Uterus (tissue), 4 donors: ENCODE measurements at places on chromosomes 2 and 18. TPM values are rescaled to one million over a fixed set of nuclear protein-coding genes. Genes with fewer than 3 reads are reported as not detected.

DNA sequence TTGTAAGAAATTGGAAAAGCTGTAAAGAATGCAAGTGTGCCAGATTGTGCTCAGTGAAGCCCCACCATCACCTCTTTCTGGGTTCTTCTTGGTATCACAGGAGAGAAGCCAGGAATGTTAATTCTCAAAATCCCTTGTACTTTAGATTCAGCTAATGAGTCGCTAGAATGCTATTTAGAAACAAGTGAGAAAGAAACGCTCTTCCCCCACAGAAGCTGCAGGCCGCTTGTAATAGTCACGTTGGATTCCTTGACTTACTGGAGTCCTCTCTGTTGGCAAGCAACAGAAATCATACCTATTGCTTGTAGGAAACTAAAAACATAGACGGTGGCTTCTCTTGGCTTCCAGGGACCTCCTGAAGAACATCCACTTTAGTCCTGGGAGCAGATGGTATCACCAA, 375.6 kb upstream of the LRATD1 start:
- no peaks in the 10 kb centered on the region for H3K27me3 ChIP-seq
- H3K36me3 ChIP-seq = no peaks in the 10 kb centered on the region
- no peak overlapping the region for H3K4me3 ChIP-seq
- H3K27ac ChIP-seq = no peak overlapping the region
- no peak for DNase-seq

DNA sequence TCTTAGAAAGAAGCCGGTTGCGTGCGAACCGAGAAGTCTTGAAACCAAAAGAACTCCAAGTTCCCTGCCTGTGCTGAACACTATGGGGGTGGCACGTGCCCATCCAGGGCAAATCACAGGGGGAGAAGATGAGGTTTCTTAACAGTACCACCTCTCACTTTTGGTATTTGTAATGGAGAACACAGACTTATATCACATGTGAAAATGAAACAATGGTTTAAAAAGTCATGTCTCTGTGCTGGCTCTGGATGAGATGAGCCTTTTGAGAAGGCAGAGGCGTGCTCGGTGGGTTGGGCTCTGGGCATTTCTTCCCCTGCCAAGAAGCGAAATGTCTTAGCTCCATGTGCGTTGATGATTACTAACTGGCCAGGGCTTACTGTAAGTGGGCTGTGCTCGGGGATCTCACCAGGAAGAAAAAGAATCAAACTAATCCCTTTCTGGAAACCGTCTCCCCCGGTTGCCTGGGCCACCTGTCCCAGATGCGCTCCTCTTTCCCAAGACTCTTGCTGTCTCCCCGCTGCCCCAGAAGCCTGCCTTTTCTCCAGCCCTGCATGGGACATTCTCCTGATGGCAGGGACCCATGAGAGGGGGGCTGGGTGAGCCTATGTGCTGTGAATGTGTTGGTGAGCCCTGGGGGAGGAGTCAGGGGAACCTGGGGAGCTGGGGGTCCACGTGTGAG, 252.9 kb downstream of the PRKCE start:
- no peaks in the 10 kb centered on the region for H3K27me3 ChIP-seq
- DNase-seq = no peak
- no peaks in the 10 kb centered on the region for H3K4me1 ChIP-seq
- H3K4me3 ChIP-seq = no peak overlapping the region

DNA sequence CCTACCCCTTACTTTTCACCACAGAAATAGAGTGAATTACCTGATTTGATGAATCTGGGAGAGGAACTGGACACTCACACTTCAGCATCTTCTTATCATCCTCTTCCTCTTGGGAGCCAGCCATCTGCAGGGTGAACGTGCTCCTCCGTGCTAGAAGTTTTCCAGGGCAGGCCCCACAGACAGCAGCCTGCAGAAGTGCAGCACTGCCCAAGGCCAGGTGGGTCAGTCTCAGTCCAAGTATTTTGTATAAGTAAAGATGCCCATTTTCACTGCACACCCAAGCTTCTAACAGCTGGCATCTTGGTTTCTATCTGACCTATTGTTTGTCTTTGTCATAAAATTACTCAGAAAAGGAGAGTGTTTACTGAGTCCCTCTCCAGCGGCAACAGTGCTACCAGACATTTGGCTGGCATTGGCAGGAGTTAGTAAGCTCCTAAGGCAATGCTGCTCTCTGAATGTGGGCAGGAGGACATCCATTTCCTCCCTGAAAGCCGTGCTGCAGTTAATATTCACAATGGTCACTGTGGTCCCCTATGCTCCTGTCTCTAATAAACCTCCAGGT, 222.6 kb upstream of the CTAGE1 start:
- H3K27me3 ChIP-seq = no peaks in the 10 kb centered on the region
- no peak overlapping the region for H3K27ac ChIP-seq
- no peak for DNase-seq

DNA sequence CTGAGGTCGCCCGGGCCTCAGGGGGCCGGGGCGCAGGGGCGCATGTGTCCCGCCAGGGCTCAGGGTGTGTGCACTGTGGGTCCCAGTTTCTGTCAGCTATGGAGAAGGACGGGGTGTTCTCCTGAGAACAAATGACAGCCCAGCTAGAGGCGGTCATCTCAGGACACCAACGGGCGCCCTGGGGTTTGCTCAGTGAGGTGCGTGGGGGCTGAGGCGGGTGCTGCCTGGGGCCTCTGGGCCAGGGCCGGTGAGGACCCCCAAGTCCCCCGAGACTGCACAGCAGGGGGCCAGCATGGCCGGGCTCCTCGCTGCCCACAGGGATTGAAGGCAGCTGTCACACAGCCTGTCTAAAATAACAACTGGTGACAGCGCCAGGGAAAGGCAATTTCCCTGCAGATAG, 808.8 kb upstream of the SOX11 start:
- no peak overlapping the region for H3K27ac ChIP-seq
- H3K4me1 ChIP-seq = no peaks in the 10 kb centered on the region
- H3K27me3 ChIP-seq = no peaks in the 10 kb centered on the region
- DNase-seq = no peak
- H3K36me3 ChIP-seq = no peaks in the 10 kb centered on the region

DNA sequence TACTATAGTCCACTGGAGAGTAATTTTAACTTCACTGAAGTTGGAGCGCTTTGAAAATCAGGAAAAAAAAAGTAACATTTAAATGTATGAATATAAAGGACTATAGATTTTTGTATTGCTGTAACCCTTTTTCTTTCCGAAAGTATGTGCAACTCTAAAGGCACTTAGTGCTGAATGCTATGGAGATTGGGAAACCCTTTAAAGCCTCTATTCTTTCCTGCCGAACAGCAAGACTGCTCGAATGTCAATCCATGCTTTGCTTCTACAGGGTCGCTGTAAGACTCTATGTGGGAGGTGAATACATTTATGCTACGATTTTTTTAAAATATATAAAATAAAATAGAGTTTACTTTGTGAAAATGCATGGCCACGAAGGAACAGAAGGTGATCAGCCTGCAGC, 825 bp downstream of the GRB14 start:
- DNase-seq = no peak
- H3K27me3 ChIP-seq = no peaks in the 10 kb centered on the region
- no peak overlapping the region for H3K27ac ChIP-seq
- H3K4me3 ChIP-seq = peak overlapping the region; percentile 22
- no peaks in the 10 kb centered on the region for H3K36me3 ChIP-seq
- peaks cover 9% of the 10 kb centered on the region for H3K4me1 ChIP-seq

DNA sequence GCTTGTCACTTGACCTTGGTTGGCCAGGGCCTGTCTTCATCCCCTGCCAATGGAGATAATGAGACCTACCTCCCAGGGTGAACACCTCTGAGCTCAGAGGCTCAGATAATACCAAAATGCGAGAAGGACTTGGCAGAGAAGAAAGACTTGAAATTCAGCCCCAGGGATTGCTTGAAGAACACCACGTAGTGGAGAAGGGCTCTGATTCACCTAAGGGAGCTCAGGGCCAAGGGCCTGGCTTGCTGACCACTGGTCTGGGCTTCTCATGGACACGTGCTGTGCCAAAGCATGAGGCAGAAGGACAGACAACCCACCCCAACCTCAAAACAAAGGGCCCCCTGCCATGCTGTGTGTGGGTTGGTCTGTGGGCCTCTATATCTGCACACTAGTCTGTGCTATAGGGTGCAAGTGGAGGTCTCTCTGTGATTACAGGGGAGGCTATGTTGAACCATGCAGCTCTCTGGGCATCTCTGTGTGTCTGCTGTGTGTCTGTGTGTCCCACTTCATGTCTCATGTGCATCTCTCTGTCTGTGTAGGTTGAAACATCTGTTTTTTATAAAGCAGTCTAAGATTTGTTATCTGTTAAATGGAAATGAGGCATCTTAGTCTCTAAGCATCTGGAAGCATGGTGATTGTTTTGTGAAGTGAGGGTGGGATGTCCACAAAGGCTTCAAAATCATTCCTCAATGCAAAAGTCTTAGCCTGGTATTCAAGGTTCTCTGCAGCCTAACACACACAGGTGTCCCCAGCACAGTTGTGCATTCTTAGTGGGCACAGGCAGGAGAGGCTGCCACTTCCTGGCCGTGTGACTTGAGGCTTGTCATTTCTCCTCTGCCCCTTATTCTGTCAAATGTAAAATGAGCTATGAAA, 61.0 kb upstream of the EPAS1 start:
- no peaks in the 10 kb centered on the region for H3K36me3 ChIP-seq
- H3K4me1 ChIP-seq = no peaks in the 10 kb centered on the region
- H3K4me3 ChIP-seq = no peak overlapping the region
- no peaks in the 10 kb centered on the region for H3K27me3 ChIP-seq
- DNase-seq = no peak

DNA sequence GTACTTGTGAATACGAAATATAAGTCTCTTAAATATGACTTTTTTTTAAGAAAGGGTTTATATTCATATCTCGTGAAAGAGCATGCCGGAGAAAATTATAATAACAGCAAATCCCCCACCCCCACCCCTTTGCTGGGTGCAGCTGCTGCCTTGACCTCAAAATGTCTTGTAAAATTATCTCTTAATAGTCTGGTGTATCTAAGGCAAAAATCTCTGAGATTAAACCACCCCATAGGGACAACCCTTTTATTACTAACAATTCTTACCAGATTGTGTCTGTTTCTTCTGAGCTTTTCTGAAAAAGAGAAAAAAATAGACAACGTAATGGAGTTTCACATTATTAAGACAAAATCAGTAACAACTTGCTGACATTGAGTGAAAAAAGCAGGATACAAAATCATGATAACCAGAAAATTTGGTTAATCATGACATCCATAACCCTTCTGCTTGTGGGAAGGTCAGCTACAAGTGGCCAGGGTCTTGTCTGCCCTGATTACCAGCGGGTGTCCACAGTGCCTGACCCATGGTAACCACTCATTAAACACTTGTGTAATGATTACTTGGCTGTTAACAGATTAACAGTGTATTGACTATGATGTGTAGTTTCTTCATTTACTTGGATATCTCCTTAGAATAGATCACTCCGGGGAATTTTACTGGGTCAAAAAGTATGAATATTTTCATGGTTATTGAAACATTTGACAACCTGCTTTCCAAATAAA, 1.5 kb downstream of the STRADB start:
- H3K4me1 ChIP-seq = no peaks in the 10 kb centered on the region
- peak overlapping the region; percentile 62 for H3K4me3 ChIP-seq
- H3K36me3 ChIP-seq = no peaks in the 10 kb centered on the region
- no peak for DNase-seq

The FBXO48 gene
- 0.55 TPM for total RNA-seq
